Naive thymus-derived CD8-positive, alpha-beta T cell (primary cell): ENCODE measurements at places on chromosomes 2 and 18.

GRCh38 chr2:232761301-232761907, 15.0 kb downstream of the KCNJ13 start:
- DNase-seq: peak; percentile 64

- no peak for DNase-seq
Measured at GRCh38 chr2:188382107-188382506, 90.4 kb downstream of the GULP1 start.

- no peak for DNase-seq
Measured at GRCh38 chr2:72954376-72955227, 37.3 kb downstream of the EMX1 start.

- DNase-seq: no peak
Measured at GRCh38 chr2:157376041-157376440, 50.4 kb upstream of the ERMN start.

DNA sequence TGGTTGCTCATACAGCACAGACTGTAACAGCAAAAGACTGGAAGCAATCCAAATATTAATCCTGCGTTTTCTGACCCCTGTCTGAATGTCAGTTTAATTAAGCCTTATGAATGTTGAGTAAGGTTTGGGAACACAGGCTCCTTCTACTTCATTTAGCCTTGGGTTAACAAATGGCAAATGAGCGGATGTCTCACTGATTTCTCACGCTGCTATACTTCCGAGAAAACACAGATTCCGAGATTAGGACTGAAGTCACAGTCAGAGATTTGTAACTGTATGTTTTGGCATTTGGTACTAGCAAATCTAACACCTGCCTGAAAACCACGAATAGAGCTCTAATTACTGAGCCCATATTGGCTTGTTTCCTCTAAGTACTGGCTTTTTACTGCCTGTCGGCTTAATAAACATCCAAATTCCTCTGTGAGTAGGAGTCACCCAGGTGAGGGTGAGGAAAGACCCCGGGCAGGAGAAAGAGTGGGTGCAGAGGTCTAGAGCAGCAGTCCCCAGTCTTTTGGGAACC, 10.6 kb downstream of the MC5R start:
- DNase-seq: no peak

DNA sequence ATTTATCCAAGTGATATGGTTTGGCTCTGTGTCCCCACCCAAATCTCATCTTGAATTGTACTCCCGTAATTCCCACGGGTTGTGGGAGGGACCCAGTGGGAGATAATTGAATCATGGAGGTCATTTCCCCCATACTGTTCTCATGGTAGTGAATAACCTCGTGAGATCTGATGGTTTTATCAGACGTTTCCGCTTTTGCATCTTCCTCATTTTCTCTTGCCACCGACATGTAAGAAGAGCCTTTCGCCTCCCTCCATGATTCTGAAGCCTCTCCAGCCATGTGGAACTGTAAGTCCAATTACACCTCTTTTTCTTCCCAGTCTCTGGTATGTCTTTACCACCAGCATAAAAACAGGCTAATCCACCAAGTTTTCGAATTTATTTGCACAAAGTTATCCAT, 20.3 kb upstream of the CHST10 start:
- no peak for DNase-seq

- no peak for DNase-seq
Measured at GRCh38 chr2:65017335-65017734, 28.1 kb downstream of the SLC1A4 start.

DNA sequence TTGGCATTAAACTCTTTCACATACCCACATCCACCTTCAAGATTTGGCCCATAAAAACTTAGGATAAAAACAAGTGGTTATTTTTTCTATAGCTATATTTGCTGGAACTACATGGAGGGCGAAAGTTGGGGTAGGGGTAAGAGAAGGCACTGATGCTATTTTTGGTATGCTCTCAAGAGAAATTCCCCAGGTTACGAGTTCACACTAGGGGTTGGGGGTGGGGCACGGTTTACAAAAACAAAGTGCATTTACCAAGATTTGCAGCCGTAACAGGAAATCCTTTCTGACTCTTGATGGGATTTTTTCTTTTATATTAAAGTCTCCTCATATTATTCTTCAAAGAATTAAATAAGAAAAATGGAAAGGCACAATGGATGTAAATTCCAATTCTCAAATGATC, 6.8 kb downstream of the SERPINE2 start:
- no peak for DNase-seq

DNA sequence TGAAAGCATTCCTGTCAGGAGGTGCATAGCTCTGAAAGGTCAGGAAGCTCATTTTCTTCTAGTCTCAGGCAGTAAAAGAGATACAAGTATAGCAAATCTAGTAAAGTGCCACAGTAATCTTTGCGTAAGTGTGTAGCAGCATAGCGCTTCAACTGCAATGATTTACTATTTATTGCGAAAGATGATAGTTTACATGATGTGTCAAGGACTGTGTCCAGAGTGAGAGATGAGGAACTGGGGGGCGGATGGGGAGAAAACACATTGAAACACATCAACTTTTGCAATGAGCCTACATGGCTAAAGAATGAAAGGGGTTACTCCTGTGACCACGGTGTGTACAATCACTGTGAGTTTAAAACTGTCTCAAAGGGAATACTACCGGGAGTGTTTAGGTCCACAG, 644.4 kb downstream of the GALR1 start:
- no peak for DNase-seq

GRCh38 chr2:4214444-4215205, 511.2 kb downstream of the DCDC2C start:
- no peak for DNase-seq

GRCh38 chr18:42404151-42404550, 449.1 kb downstream of the PIK3C3 start:
- DNase-seq: no peak

DNA sequence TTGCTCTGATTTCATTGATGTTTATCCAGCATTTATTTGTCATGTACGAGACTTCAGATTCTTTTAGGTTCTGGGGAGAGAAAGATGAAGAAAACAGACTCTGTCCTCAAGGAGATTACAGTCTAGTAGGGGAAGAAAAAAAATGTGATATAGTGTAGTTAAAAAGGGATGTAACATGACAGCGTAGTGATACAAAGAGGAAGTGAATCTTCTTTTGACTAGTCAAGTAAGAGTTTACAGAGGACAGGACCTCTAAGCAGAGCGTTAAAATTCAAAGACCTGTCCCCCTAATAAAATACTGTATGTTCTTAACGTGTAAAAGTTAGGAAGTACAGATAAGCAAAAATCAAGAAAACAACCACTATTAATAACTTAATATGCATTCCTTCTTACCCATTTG, 47.7 kb downstream of the NCOA1 start:
- DNase-seq: no peak

DNA sequence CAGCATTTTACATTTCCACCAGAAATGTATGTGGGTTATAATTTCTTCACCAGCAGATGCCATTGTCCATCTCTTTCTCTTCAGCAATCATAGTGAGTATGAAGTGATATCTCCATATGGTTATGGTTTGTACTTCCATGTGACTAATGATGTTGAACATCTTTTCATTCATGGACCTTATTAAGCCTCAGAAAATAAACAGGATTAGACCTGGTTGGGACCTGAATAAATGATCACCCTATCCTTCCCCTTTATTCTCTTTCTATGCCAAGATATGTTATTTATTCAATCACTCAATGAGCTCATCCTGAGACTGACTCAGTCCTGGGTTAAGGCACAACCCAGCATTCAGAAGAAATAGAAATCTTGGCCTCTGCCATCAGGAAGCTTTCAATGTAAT, 86.6 kb downstream of the ANTXR1 start:
- no peak for DNase-seq

DNA sequence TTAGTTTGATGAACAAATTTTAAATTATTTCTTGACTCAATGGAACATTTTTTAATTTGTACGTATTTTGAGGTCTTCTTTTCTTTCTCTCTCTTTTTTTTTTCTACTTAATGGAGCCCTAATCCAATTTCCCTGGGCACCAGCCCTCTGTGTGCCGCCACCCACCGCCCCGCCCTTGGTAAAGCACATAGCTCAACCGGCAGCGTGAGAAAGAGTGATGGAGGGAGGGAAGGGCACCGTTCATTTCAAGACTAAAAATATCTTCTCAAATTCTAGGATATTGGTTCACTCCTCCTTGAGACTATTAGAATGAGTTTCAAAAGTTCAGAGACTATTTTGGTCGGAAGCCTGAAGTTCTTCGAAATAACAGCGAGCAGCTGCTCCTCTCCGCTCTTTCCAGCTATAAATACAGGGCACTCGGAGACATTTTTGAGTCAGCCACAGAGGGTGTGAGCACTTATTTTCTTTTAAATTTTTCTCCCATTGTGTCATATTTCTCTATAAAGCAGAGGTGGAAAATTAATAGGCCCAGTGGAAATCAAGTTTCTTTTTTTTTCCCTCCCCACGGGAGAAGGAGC, 731.7 kb upstream of the ID2 start:
- DNase-seq: no peak

- peak; percentile 76 for DNase-seq
Measured at GRCh38 chr2:230987137-230988020, 8.5 kb upstream of the SPATA3 start.

GRCh38 chr2:127196998-127197397, 23.1 kb downstream of the CYP27C1 start:
- DNase-seq: no peak

DNA sequence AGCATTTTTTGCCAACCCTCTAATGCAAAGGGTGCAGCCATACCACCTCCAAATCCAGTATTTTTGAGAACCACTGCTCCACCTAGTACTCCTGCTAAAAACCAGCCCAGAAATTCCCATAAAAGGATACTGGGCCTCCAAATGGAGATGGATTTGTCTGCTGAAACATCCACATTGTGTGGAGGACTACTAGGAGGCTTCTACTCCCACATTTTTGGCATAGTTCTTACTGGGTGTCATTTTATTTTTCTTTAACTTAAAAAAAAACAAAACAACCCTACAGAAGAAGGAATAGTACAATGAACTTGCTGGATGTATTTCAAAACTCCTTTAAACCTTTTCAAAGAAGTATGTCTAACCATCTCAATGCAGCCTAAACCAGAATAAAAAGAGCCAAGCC, 219.2 kb downstream of the SRBD1 start:
- DNase-seq: no peak

- DNase-seq: no peak
Measured at GRCh38 chr2:37923308-37924055, 1.6 kb upstream of the RMDN2 start.

DNA sequence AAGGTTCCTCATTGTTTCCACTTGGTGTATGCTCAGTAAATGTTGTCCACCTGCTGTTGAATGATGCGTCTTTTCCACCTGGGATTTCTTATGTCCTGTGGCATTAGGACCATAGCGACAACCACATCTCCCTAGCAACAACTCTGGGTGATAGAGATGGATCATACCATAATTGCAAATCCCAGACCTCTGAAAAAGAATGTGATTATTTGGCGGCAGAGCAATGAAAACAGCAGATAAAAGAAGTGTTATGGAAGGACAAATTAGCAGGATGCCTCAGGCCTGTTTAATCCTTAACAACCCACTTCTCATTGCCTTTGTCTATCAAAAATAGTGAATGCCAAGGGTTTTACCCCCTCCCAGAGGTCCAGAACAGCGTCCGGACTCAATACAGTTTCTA, 278.9 kb downstream of the TSN start:
- DNase-seq: no peak

DNA sequence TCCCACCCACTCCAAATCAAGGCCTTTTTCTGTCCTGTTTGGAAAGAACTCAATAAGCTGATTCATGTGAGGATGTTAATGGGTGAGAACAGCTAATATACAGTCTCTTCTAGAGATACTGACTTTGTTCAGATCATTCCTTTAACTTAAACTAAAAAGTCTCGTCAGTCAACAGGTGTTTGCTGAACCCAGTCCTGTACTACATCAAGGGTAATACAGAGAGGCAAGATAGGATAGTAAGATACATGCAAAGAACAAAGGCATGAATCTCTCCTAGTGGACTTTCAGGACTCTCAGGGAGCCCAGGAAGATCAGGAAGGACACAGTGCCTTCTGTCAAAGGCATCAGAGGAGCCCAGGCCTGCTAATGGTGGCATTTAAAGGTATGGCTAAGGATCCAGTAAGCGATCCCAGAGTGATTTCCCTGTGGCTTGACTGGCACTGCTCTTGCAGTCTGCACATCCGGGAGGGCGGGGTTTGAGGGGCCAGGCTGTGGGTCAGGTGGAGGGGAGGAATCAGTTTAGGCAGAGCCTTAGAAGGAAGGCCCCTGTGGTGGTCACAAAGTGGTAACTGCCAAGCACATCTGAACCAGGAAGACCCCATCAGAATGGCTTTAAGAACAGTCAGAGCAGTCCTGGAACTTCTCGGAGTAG, 54.0 kb downstream of the EPAS1 start:
- DNase-seq: no peak

DNA sequence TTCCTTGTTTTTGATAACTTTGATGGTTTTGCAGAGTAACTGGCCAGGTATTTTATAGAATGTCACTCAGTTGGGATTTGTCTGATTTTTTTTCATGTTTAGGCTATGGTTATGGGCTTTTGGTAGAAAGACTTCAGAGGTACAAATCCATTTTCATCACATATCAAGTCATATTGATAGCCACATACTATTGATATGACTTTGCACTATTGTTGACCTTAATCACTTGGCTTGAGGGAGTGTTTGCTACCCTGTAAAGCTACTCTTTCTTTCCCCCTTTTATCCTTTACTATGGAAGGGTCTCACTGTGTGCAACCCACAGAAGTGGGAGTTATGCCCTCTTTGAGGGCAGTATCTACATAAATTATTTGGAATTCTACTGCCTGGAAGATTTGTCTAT, 109.8 kb downstream of the BABAM2 start:
- no peak for DNase-seq

GRCh38 chr2:8551622-8552074, 130.2 kb upstream of the ID2 start:
- DNase-seq: no peak

- no peak for DNase-seq
Measured at GRCh38 chr2:113202305-113203216, 28.8 kb downstream of the PSD4 start.

GRCh38 chr18:27695052-27695451, 481.9 kb downstream of the CDH2 start:
- no peak for DNase-seq

DNA sequence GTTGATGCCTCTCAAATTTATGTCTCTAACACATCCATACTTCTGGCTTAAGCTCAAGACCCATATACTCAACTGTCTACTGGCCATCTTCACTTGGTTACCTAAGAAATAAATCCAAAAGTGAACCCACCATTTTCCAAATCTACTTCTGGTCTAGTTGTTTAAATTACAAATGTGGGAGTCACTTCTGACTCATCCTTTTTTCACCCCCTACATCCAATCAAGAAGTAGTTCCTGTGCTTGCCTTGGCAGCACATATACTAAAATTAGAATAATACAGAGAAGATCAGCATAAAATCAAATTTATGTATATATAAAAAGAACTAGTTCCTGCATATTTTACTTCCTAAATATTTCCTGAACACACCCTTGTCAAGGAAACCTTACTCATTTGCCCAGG, 53.6 kb downstream of the STRN start:
- DNase-seq: no peak

GRCh38 chr2:26020231-26020640, 13.6 kb upstream of the RAB10 start:
- DNase-seq: no peak

- DNase-seq: no peak
Measured at GRCh38 chr2:191936882-191937405, 90.1 kb upstream of the CAVIN2 start.

- DNase-seq: no peak
Measured at GRCh38 chr18:12474146-12474545, 66.4 kb downstream of the PRELID3A start.

- DNase-seq: no peak
Measured at GRCh38 chr18:46069524-46069923, 2.5 kb downstream of the PSTPIP2 start.

- no peak for DNase-seq
Measured at GRCh38 chr18:25898965-25899364, 191.4 kb downstream of the SS18 start.

GRCh38 chr2:122514451-122514996, 759.1 kb downstream of the TSN start:
- DNase-seq: no peak
